NCI-H1092 treated with DMSO at 0.1 percent for 48 hours (cell line): ENCODE measurements at places on chromosomes 7 and 10.

DNA sequence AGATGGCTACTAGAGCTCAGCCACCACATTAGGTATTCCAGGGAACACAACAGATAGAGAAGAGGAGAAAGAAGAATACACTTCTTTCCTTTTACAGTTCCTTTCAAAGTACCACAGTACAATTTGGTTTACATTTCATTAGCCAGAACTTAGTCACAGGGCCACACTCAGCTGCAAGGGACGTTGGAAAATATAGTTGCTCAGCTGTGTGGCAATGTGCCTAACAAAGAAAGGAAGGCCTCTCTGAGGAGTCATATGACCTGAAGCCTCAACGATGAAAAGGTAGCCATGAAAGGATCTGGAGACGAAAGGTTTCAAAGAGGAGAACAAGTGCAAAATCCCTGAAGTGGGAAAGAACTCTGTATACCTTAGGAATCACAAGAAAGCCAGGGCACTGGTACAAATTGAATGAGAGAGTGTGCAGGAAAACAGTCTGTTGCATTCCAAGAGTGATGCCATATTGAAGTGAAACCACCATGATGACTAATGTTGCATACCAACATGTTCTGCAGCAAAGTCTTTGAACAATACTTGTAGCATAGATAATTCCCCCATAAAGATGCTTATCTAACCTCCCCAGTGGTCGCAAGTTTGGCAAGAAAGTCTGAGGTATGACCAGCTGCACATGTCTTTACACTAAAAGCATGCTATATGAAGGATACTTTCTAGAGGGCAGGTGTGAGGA is 278.9 kb downstream of the HPSE2 start:
- DNase-seq: no peak

GRCh38 chr7:106603346-106603745 is 57.6 kb downstream of the CCDC71L start:
- DNase-seq: no peak

GRCh38 chr7:140478246-140479061 is 851 bp downstream of the MKRN1 start:
- peak; percentile 53 for DNase-seq

GRCh38 chr7:20354610-20355528 is 24.2 kb downstream of the ITGB8 start:
- DNase-seq: no peak

DNA sequence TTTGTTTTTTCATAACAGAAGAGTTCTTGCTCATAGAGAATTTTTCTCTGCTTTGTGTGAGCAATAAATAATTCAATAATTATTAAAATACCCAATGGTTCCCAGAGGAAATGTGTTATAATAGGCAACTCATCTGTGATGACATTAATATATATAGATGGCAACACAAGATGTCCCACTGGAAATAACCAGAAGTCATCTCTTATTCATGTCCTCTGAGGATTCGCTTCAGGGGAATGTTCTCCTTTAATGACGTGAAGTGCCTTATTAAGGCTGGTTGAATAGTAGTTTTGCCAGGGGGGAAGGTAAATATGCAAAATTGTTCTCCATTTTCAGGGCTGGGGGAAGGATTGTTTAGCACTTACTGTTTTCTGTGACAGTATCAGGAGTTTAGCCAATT is 3.1 kb downstream of the SLC39A12 start:
- DNase-seq: no peak

- DNase-seq: no peak
These were observed 57.9 kb upstream of the ITGB1 start for GRCh38 chr10:33015761-33016547.
